NCI-H1436 (cell line): ENCODE measurements at places on chromosomes 4 and X.

GRCh38 chr4:75683482-75684155 is 10.4 kb upstream of the G3BP2 start:
- DNase-seq = no peak

- no peak for DNase-seq
Observed at GRCh38 chr4:157143369-157143768, 67.4 kb downstream of the GLRB start.

- DNase-seq = no peak
Observed at GRCh38 chr4:141560056-141560455, 76.3 kb upstream of the IL15 start.

- DNase-seq = no peak
Observed at GRCh38 chr4:141884070-141884469, 247.7 kb downstream of the IL15 start.

- DNase-seq = no peak
Observed at GRCh38 chrX:144334577-144334976, 450.7 kb downstream of the UBE2NL start.

DNA sequence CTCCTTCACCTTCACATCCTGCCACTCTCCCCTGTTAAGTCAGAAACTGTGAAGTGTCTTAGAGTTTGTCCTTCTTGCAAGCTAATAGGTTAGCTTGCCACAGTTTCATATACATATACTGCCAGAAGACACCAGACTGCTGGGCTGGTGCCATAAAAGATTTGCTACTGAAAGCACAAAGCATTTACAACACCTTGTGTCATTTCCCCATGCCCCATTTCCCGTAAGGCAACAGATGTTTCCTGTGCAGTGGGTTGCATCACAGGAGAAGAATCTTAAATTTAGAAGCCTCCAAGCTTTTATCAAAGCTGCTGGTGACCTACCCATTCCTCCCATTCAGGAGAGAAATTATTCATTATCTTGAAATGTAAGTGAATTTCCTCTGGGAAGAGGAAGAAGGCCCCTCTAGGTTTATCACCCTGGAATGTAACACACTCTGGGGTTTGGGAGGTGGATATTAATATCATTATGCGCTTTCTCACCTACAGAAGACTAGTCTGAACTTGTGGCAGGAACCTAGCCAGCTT is 34.5 kb upstream of the RAB33B start:
- DNase-seq = no peak

DNA sequence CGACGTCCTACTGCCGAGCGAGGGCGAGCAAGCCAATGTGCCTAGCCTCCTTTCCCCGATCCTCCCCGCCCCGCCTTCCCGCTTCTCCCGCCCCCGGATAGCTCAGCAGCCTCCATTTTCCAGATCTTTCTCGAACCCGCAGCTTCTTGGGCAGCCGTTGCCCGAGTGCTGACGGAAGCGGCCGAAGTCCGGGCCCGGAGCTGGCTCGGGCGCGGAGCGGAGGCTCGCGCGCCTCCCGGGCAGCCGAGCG is 172 bp upstream of the HSPA4L start:
- peak; percentile 67 for DNase-seq

DNA sequence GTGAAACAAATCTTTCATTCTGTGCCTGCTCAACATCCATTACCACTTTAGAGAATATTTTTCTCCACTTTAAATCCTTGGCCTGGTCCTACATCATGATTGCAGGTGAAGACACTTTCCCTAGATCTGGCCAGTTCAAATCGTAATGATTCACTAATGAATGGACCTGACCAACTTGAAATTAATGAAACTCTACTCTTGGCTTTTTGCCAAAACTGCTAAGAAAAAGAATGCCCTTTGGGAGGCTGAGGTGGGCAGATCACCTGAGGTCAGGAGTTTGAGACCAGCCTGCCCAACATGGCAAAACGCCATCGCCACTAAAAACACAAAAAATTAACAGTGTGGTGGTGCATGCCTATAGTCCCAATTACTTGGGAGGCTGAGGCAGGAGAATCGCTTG is 1082.6 kb upstream of the LCORL start:
- no peak for DNase-seq

- no peak for DNase-seq
Observed at GRCh38 chrX:8987672-8988250, 46.2 kb downstream of the FAM9B start.

DNA sequence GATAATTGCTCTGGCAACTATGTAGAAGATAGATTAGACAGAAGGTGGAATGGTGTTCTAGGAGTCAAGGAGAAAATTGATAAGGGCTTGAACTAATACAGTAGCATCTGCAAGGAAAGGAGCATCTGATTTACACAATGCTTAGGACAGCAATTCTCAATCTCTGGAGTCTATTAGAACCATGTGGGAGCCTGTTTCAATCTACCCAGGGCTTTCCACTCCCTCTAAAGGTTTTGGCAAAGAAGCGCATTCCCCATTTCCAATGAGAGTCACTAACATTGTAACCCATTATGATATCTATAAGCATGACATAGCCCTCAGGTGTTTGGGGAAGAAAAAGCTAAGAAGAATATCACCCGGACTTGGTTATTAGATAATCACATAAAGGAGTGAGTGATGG is 168.2 kb downstream of the COL25A1 start:
- DNase-seq = no peak

- DNase-seq = no peak
Observed at GRCh38 chr4:173217727-173218126, 49.1 kb downstream of the GALNT7 start.

- no peak for DNase-seq
Observed at GRCh38 chr4:38752372-38752940, 30.3 kb downstream of the TLR10 start.

GRCh38 chrX:55030271-55031205 is at the start of gene ALAS2:
Gene ALAS2 (minus strand): TSS chrX:55030977. CDS start chrX:55026000, 4,977 bp downstream.
- no peak for DNase-seq

- DNase-seq = no peak
Observed at GRCh38 chr4:117293784-117294183, 208.4 kb upstream of the TRAM1L1 start.

- DNase-seq = no peak
Observed at GRCh38 chrX:2451501-2452316, 49.1 kb downstream of the DHRSX start.

DNA sequence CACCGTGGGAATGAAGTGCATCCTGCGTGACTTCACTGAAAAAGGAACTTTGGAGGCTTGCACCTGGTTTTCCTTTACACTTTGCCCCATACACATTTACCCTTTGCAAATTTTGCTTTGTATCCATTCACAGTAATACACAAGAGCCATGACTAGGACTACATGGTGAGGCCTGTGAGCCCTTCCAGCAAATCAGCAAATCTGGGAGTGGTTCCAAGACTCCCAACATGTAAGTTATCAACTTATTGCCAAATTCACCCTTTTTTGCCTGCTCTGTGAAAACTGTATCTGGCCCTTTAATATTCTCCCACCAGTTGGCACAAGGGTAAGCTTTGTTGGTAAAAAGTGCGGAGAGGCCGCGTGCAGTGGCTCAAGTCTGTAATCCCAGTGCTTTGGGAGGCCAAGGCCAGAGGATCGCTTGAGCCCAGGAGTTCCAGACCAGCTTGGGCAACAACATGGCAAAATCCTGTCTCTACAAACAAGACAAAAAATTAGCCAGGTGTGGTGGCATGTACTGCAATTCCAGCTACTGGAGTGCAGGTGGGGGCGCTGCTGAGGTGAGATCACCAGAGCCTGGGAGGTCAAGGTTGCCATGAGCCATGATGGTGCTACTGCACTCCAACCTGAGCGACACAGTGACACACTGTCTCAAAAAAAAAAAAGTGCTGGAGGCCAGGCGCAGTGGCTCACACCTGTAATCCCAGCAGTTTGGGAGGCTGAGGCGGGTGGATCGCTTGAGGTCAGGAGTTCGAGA is 5.0 kb downstream of the PRMT9 start:
- DNase-seq = no peak

DNA sequence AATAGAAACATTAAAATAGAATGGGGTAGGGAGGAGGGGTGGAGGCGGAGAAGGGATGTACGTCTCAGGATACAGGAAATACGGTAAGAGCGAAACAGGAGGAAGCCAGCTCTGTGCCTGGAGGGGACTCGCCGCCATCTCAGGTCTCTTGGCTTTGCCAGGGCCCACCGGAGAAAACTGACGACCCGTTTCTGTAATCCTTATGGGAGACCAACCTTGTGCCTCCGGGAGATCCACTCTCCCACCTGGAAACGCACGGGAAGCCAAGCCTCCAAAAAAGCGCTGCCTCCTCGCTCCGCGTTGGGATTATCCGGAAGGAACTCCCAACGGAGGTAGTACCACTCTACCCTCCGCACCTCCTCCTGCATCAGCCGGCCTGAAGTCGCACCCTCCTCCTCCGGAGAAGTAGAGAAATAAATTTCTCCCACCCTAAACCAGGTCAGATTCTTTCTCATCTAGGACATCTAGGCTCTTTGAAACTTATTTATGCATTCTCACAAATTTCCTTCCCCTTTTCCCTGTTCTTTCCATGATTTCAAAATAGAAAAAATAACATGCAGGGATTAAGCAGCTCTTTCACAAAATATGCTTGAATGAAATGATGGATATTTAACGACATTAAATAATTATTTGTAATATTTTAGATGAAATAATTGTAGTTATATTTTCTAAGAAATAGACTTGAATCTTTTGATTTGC is at the start of gene NBDY:
TSS of gene NBDY (plus strand) at position 92 of the 699 bp plus-strand sequence. CDS start at position 203, 111 bp downstream.
- DNase-seq = peak; percentile 37

DNA sequence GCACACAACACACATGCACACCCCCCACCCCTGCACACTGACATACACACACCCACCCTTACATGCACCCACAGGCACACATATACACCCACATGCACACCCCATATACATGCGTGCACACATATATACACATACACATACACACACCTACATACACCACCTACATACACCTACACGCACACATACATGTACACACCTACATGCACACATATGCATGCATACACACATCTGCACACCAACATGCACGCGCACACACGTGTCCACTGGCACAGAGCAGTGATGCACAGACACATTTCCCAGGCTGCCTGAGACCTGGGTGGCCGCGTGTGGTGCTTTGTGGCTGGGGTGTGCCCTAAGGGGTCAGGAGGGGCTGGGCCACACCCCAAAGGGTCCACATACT is 31.7 kb downstream of the FGFRL1 start:
- no peak for DNase-seq

DNA sequence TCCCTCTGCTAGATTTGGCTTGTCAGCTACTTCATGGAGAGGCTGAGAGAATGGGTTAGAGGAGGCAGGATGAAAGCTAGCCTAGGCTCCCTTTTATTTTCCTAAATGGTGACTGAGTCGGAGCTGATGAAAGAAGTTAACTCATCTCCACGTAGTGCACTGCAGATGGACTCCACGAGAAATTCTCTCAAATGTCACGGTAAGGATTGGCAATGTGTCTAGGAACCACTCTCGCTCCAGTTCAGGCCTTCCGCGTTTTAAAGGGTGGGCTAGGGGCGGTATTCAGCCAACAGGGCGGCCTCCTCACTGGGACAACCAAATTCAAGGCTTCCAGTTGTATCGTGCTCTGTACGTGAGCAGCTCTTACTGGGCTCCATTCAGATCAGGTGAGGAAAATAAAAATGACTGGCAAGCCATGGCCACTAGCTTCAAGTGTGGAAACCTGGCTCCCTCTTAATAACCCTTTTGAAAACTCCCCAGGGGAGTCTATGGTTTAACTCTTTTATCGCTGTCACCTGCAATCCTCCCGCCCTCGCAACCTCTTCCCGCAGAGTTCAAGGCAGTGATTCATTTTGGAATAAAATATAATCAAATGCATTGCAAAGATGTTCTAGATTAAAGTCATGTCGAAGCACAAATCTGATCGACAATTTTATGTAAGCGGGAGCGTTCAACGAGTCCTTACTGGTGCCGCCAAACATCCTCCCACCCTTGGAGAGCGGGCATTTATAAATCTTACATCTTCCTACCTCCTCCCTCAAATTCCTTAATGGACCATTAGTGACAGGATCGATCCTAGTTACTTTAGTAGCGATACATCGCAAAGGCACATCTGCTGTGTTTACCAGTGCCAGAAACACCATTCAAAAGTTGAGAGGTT is 1.2 kb downstream of the SPOCK3 start:
- peak; percentile 39 for DNase-seq

DNA sequence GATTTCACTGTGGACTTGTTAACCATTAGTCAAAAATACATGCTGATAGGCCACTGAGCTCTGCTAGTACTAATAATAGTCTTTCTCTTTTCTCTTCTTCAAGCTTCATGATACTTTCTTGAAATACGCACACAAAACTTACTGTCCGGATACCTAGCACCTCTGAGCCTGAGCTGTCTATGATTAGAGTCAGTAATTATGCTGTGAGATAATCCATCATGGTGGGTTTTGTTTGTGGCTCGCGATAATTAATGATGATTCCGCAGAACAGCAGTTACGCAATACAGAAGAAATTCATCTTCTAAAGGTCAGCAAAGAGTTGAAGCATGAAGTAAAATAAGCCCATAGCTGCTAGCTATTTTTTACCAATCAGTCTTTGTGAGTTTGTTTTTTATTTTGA is 511.5 kb upstream of the GALNT7 start:
- DNase-seq = no peak

GRCh38 chrX:65866146-65866545 is 173.7 kb downstream of the VSIG4 start:
- no peak for DNase-seq

DNA sequence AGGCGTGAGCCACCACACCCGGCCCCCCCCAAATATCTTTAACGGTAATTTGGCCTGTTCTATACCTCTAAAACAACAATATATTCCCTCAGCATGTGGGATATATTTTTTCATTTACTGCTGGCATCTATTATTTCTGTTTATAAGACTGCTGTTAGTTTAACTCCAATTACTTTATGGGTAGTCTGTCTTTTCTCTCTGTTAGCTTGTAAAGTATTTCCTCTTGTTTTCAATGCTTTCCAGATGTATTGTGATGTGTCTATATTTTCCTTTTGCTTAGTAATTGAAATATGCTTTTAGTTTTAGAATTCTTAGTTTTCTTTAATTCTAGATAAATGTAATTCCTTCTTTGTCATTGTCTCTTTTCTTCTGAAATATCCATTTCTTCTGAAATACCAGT is 445.8 kb downstream of the ANKRD50 start:
- no peak for DNase-seq

- DNase-seq = no peak
Observed at GRCh38 chr4:182074810-182075209, 168.4 kb upstream of the TENM3 start.

- no peak for DNase-seq
Observed at GRCh38 chrX:112630187-112630586, 49.6 kb downstream of the LHFPL1 start.

- no peak for DNase-seq
Observed at GRCh38 chrX:33138677-33139249, 72.6 kb downstream of the DMD start.

GRCh38 chr4:34422472-34423175 is 1821.7 kb downstream of the ARAP2 start:
- DNase-seq = no peak

DNA sequence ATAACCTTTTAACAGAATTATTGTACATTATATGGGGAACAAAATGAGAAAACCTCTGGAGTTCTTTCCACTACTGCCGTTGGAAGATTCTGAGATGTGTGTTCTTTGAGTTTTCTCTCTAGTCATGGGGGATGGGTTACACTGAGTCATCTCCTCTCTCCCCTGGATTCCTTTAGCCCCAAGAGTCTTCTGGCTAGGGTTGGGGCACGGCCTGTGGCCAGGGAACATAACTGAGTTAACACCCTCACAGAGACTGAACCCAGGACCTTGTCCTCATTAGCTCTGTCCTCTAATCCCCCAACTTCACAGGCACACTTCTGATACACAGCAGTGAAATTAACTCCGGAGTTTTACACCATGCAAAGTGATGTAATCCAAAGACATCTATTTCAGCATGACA is 142.3 kb upstream of the F9 start:
- no peak for DNase-seq
